ENCODE measurements at places on chromosomes 3 and 15.

GRCh38 chr3:3893590-3893989 lies 94.4 kb downstream of the LRRN1 start:
- no peaks in the 10 kb centered on the region for H3K36me3 ChIP-seq
- no peak for DNase-seq
- H3K27ac ChIP-seq, result peak overlapping the region; percentile 4
- no peaks in the 10 kb centered on the region for H3K27me3 ChIP-seq
- H3K4me1 ChIP-seq, result peaks cover 8% of the 10 kb centered on the region

- peaks cover 11% of the 10 kb centered on the region for H3K27me3 ChIP-seq
- H3K4me1 ChIP-seq, result peaks cover 2% of the 10 kb centered on the region
- DNase-seq, result peak; percentile 37
- H3K36me3 ChIP-seq, result no peaks in the 10 kb centered on the region
- H3K4me3 ChIP-seq, result peak overlapping the region; percentile 73
- no peak overlapping the region for H3K27ac ChIP-seq
Observed at GRCh38 chr3:122921791-122922651, 105.5 kb downstream of the SEMA5B start.

GRCh38 chr3:31242026-31242960 lies 290.4 kb upstream of the STT3B start:
- no peak overlapping the region for H3K4me3 ChIP-seq
- peak overlapping the region; percentile 0 for H3K27ac ChIP-seq
- DNase-seq, result no peak
- H3K36me3 ChIP-seq, result no peaks in the 10 kb centered on the region

GRCh38 chr15:93067649-93068085 lies 21.3 kb downstream of the RGMA start:
- H3K4me3 ChIP-seq, result no peak overlapping the region
- peaks cover 12% of the 10 kb centered on the region for H3K4me1 ChIP-seq
- H3K27me3 ChIP-seq, result peaks cover 29% of the 10 kb centered on the region
- no peaks in the 10 kb centered on the region for H3K36me3 ChIP-seq
- DNase-seq, result no peak

GRCh38 chr3:111473550-111473949 lies 68.4 kb upstream of the CD96 start:
- no peaks in the 10 kb centered on the region for H3K36me3 ChIP-seq
- no peak for DNase-seq
- no peak overlapping the region for H3K4me3 ChIP-seq
- no peaks in the 10 kb centered on the region for H3K4me1 ChIP-seq
- H3K27me3 ChIP-seq, result peaks cover 22% of the 10 kb centered on the region

DNA sequence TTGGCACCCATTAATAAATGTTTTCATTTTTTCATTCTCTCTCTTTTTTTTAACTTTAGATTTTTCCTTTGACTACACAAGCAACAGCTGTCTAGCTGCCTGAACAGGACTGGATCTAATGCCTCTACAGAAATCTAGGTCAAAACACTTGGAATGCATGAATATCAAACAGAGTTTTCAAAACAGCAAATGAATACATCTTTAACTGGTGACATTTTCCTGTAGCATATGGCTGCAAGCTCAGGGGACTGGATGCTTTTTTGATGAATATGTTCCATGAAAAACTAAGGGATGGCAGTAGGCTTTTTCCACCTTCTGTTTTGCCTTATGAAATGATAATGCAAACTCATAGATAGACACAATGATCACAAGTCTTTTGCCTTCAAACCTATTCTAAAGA lies 661.7 kb downstream of the MCTP2 start:
- H3K4me3 ChIP-seq, result no peak overlapping the region
- no peak for DNase-seq
- no peaks in the 10 kb centered on the region for H3K4me1 ChIP-seq
- no peaks in the 10 kb centered on the region for H3K27me3 ChIP-seq
- no peaks in the 10 kb centered on the region for H3K36me3 ChIP-seq

- H3K36me3 ChIP-seq, result no peaks in the 10 kb centered on the region
- H3K27ac ChIP-seq, result no peak overlapping the region
- H3K4me1 ChIP-seq, result no peaks in the 10 kb centered on the region
- no peaks in the 10 kb centered on the region for H3K27me3 ChIP-seq
- no peak for DNase-seq
- H3K4me3 ChIP-seq, result no peak overlapping the region
Observed at GRCh38 chr3:86838927-86839326, 152.0 kb downstream of the VGLL3 start.

- peaks cover 6% of the 10 kb centered on the region for H3K27me3 ChIP-seq
- H3K4me3 ChIP-seq, result no peak overlapping the region
- no peak for DNase-seq
- H3K4me1 ChIP-seq, result peaks cover 2% of the 10 kb centered on the region
- no peak overlapping the region for H3K27ac ChIP-seq
Observed at GRCh38 chr3:380801-381200, 184.2 kb downstream of the CHL1 start.

GRCh38 chr15:43529587-43530345 lies 12.4 kb downstream of the MAP1A start:
- no peaks in the 10 kb centered on the region for H3K27me3 ChIP-seq
- DNase-seq, result no peak
- H3K36me3 ChIP-seq, result peaks cover 16% of the 10 kb centered on the region
- H3K4me3 ChIP-seq, result no peak overlapping the region
- peaks cover 4% of the 10 kb centered on the region for H3K4me1 ChIP-seq

GRCh38 chr3:43236008-43236407 lies 50.3 kb upstream of the SNRK start:
- H3K27ac ChIP-seq, result no peak overlapping the region
- DNase-seq, result no peak
- H3K36me3 ChIP-seq, result no peaks in the 10 kb centered on the region
- no peaks in the 10 kb centered on the region for H3K27me3 ChIP-seq
- H3K4me1 ChIP-seq, result no peaks in the 10 kb centered on the region

GRCh38 chr3:61429106-61429505 lies 132.3 kb upstream of the PTPRG start:
- no peaks in the 10 kb centered on the region for H3K27me3 ChIP-seq
- no peak overlapping the region for H3K4me3 ChIP-seq
- H3K36me3 ChIP-seq, result no peaks in the 10 kb centered on the region
- H3K27ac ChIP-seq, result no peak overlapping the region

GRCh38 chr3:51715977-51716294 lies 9.1 kb downstream of the GRM2 start:
- H3K4me1 ChIP-seq, result peaks cover 5% of the 10 kb centered on the region
- no peak overlapping the region for H3K4me3 ChIP-seq
- DNase-seq, result no peak
- H3K36me3 ChIP-seq, result no peaks in the 10 kb centered on the region
- no peak overlapping the region for H3K27ac ChIP-seq

DNA sequence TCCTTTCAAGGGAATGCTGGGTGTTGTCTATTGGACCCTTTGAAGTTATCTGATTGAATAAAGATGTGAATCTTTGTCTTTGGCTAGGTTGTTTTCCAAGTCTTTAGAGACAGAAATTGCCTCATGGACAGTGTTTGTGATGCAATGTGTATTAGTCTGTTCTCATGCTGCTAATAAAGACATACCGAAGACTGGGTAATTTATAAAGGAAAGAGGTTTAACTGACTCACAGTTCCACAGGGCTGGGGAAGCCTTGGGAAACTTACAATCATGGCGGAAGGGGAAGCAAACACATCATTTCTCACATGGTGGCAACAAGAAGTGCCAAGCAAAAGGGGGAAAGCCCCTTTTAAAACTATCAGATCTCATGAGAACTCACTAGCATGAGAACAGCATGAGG lies 88.8 kb upstream of the PLXND1 start:
- no peak overlapping the region for H3K4me3 ChIP-seq
- H3K4me1 ChIP-seq, result peaks cover 11% of the 10 kb centered on the region
- H3K36me3 ChIP-seq, result peaks cover 30% of the 10 kb centered on the region
- no peak for DNase-seq
- no peak overlapping the region for H3K27ac ChIP-seq
- H3K27me3 ChIP-seq, result no peaks in the 10 kb centered on the region

- peaks cover 29% of the 10 kb centered on the region for H3K4me1 ChIP-seq
- H3K36me3 ChIP-seq, result peaks cover 5% of the 10 kb centered on the region
- no peak for DNase-seq
- no peak overlapping the region for H3K4me3 ChIP-seq
- no peaks in the 10 kb centered on the region for H3K27me3 ChIP-seq
- peak overlapping the region; percentile 20 for H3K27ac ChIP-seq
Observed at GRCh38 chr3:11613319-11613718, 30.4 kb downstream of the VGLL4 start.

DNA sequence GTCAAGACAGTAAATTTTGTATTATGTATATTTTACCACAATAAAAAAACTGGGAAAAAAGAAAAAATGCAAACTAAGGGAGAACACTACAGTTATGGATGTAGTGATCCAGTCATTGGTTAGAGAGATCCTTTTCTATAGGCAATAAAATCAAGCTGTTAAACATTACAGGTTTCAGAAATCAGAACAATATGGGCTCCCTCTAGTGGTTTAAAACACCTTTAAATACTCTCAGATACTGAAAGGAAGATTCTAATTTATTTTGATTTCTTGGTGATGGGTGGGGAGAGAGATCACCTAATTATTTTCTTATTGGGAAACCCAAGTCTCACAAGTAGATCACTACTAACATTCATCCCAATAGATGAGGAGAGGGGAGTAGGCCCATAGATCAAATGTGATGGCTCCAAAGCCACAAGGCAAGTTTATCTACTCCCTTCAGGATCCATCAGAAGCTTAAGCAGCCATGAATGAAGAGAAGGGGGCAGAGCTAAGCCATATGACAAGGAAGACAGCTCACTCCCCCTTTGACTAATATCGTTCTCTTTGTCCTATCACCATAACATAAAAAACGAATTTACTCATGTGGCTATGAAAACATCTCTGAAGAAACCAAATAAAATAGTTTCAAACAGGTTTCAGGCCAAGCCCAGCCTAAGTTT lies 118.6 kb downstream of the ANO10 start:
- H3K36me3 ChIP-seq, result peaks cover 1% of the 10 kb centered on the region
- no peak overlapping the region for H3K4me3 ChIP-seq
- H3K27me3 ChIP-seq, result no peaks in the 10 kb centered on the region
- H3K4me1 ChIP-seq, result peaks cover 2% of the 10 kb centered on the region

DNA sequence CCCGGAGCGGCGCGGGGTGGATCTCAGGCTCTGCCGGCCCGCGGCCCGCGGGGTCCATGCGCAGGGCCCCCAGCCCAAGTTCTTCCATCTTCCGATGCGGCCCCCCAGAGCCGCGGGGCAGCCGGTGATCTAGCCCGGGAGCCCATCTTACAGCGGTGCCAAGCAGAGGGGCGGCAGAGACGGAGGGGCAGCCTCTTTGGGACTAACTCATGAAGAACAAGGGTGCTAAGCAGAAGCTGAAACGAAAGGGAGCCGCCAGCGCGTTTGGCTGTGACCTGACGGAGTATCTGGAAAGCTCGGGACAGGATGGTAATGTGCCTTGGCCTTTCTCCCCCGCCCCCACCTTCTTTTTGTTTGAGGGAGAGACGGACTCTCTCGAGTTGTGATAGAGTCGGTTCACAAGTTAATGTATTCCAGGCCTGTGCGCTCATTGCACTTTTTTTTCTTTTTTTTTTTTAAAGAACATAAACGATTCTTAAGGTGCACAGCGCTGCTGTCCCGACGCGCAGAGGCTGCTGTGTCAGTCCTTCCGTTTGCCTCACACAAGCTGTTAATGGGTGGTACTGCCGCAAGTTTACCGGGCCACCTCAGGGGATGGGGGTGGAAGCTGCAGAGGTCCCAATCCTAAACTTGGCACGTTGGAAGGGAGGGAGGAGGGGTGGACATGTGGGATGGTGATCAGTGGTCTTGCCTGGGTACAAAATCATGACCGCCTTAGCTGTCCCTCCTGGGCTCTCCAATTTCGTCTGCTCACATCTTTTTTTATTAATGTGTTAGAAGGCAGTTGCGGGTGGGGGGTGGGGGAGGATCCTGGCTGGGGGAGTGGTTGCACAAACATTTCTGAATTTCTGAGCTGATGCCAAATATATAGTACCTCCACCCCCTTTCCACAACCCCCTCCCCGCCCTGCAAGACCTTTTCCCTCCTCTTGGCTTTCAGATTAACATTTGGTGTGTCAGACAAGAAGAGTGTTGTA lies 801 bp downstream of the ARHGAP31 start:
- H3K36me3 ChIP-seq, result peaks cover 2% of the 10 kb centered on the region
- peak; percentile 23 for DNase-seq
- H3K4me1 ChIP-seq, result peaks cover 33% of the 10 kb centered on the region
- H3K27me3 ChIP-seq, result no peaks in the 10 kb centered on the region
- H3K4me3 ChIP-seq, result peak overlapping the region; percentile 90

- no peak for DNase-seq
- H3K4me1 ChIP-seq, result peaks cover 15% of the 10 kb centered on the region
- no peaks in the 10 kb centered on the region for H3K27me3 ChIP-seq
- peak overlapping the region; percentile 25 for H3K27ac ChIP-seq
Observed at GRCh38 chr3:172708921-172709773, 1.7 kb downstream of the NCEH1 start.

DNA sequence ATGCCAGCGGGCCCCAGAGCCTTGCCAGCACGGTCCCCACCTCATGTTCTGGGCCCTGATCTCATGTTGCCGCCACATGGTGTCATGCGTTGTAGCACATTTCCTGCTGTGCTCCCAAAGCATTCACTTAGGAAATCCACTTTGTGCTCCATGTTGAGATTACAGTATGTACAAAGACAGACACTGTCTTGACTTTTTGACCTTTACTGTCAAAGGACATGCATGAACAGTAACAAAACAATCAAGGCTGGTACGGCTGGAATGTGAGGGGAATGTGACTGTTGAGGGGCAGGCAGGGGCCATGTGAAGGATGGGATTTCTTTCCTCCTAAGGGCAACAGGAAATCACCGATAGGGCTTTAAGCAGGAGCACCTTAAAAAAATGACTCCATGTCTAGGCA lies 53.3 kb upstream of the RPL32 start:
- peak overlapping the region; percentile 4 for H3K4me3 ChIP-seq
- no peak for DNase-seq
- peak overlapping the region; percentile 79 for H3K27ac ChIP-seq
- H3K4me1 ChIP-seq, result peaks cover 18% of the 10 kb centered on the region

DNA sequence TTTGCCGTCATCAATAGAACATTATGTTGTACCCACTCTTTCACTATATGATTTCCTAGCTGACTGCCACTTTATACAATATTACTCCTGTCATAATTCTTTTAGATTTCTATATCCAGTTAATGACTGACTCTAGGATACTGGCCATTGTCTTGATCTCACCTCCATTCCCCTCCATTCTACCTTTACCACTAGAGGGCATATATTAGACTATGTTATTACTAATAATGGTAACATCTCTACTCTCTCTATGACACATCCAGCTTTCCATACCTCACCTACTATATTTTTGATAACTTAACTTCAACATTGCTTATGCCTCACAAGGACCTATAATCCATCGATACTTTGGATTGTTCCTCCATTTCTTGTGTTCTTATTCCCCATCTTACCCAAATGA lies 31.4 kb upstream of the POU1F1 start:
- H3K27me3 ChIP-seq, result peaks cover 9% of the 10 kb centered on the region
- no peak overlapping the region for H3K4me3 ChIP-seq
- H3K36me3 ChIP-seq, result no peaks in the 10 kb centered on the region
- no peak for DNase-seq
- no peaks in the 10 kb centered on the region for H3K4me1 ChIP-seq
- no peak overlapping the region for H3K27ac ChIP-seq
